ENCODE measurements at places on chromosomes 2 and 18. TPM values are rescaled to one million over a fixed set of nuclear protein-coding genes. Genes with fewer than 3 reads are reported as not detected.

Gene MAT2A
- total RNA-seq = 67.7 TPM

Gene YIPF4
- total RNA-seq = 51.5 TPM

Gene DCAF17
- total RNA-seq = 37.1 TPM

Gene SPP2
- total RNA-seq = not detected

Gene HOXD13
- 4.8 TPM for total RNA-seq

Gene XRCC5
- total RNA-seq = 197 TPM

Gene CCDC68
- total RNA-seq = 7.0 TPM

Gene DTNA
- 82.8 TPM for total RNA-seq

Gene PARD3B
- 27.7 TPM for total RNA-seq

Gene CDK15
- total RNA-seq = 6.7 TPM
